ENCODE measurements at places on chromosomes 5 and 9.
A peak's percentile ranks its signal among the peaks of the same experiment; 100 is the strongest.

- no peak for DNase-seq
Measured at GRCh38 chr5:10059980-10060379, 189.7 kb downstream of the ATPSCKMT start.

DNA sequence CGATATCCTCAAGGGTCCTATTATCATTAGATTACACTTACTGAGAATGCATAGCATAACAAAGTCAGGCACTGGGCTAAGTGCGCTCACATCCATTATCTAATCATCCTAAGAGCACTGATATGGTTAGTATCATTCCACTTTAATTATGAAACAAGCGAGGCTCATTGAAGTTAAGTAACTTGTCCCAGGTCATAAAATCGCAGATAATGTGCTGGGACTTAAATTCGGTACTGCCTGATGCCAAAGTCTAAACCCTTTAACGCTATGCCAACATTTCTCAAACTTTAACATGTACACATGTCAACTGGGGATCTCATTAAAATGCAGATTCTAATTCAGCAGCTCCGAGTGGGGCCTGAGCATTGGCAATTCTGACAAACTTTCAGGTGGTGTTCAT, 204.7 kb downstream of the PTTG1 start:
- no peak for DNase-seq

- peak; percentile 42 for DNase-seq
Measured at GRCh38 chr9:89613912-89614892, 9.4 kb downstream of the GADD45G start.

GRCh38 chr9:135693265-135693664, 6.0 kb downstream of the SOHLH1 start:
- DNase-seq = no peak

DNA sequence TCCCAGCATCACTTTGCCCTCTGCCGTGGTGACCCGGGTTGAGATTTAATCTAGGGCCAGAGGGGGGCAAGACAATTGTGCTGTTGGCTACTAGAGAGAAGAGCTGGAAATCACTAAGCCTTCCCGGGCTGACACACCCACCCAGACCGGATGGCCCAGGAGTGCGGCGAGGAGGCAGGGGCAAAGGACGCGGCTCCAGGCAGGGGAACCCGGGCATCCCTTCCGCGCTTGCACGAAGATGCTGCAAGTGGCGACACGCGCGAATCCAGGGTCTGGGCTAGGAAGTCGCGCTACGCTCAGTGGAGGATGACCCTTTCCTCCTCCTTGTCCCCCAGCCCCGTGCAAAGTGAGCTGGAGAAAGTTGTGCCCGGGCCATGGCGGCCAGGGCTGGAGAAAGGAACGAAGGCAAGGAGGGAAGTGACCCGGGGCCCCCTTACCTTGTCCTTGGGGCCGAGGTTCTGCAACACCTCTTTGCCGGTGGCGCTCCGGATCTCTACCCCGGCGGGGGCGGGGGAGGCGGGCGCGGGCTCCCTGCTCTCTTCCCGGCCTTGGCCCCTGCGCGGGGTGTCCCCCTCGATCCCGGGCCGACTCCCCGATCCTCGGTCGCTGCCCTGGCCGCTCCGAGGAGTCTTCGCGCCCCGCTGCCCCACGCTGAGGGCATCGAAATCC, 693 bp downstream of the DPYSL3 start:
- DNase-seq = peak; percentile 22

DNA sequence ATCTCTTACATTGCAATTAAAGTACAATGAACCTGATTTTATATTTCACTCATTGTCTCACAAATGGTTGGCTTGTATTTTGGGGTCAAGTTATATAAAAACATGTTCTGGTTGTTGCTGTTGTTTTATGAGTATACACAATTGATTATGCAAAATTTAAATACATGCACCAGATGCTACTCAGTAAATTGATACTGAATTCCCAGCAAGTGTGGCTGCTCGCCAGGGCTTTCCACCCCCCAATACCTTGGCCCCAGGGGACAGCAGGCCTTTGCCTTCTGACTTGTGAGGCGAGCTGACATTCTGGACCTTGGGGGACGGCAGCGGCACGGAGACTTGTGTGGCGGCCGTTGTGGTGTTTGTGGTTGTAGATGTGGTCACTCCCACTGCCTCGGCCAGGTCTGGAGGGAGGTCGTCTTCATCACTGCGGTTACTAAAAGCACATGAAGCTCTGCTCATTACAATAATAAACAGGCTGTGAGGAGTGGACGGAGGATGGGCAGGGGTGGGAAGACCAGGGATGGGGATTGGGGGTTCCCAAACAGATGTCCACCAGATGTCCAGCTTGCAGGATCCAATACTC, 27.0 kb upstream of the FRRS1L start:
- no peak for DNase-seq

GRCh38 chr9:81393985-81394811, 295.1 kb downstream of the TLE1 start:
- DNase-seq = peak; percentile 66

- DNase-seq = peak; percentile 84
Measured at GRCh38 chr5:173736923-173737412, 120.5 kb upstream of the BOD1 start.

DNA sequence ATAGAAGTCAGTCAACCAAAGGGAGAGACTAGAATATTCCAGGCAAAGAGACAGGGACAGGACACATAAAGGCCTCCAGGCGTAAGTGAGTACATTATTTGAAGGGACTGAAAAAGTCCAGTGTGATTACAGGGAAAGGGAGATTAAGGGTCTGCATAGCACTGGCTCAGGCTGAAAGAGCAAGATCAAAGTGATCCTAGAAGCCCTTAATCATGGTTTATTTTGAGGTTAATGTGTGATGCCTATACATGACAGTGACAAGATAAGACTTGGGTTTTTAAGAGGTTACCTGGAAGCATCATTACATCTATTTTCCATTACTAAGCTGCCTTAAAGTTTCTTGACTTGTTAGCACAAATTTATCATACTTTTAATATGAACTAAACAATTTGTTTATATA, 25.8 kb downstream of the LMBRD2 start:
- no peak for DNase-seq

DNA sequence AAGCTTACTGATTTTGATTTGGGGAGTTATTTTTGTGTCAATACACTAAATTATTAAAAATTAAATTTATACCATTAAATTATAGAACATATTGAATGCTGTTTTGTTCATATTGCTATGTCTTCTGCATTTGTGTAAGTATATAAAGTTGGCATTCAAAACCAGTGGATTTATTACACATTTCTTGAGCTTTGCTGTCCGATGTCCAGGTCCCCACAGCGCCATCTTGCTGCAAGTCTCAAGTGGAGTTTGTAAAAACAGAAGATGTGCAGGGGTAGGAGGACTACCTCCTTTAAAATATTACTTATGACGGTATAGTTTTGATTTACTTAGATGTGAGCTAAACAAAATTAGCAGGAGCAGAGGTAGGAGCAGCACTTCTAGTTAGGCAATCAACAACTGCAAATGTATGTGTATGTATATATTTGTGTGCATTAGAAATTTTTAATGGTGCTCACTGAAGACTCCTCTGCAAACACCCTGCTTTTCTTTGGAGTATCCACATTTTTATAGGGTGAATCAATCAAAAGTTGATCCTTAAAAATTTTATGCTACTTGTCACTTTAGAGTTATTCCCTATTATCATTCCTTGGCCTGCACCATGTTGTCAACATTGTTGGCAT, 37.4 kb downstream of the CPEB4 start:
- peak; percentile 36 for DNase-seq

- DNase-seq = no peak
Measured at GRCh38 chr9:69130456-69131441, 43.3 kb upstream of the TJP2 start.

GRCh38 chr5:141929398-141930058, 5.9 kb downstream of the DELE1 start:
- no peak for DNase-seq

DNA sequence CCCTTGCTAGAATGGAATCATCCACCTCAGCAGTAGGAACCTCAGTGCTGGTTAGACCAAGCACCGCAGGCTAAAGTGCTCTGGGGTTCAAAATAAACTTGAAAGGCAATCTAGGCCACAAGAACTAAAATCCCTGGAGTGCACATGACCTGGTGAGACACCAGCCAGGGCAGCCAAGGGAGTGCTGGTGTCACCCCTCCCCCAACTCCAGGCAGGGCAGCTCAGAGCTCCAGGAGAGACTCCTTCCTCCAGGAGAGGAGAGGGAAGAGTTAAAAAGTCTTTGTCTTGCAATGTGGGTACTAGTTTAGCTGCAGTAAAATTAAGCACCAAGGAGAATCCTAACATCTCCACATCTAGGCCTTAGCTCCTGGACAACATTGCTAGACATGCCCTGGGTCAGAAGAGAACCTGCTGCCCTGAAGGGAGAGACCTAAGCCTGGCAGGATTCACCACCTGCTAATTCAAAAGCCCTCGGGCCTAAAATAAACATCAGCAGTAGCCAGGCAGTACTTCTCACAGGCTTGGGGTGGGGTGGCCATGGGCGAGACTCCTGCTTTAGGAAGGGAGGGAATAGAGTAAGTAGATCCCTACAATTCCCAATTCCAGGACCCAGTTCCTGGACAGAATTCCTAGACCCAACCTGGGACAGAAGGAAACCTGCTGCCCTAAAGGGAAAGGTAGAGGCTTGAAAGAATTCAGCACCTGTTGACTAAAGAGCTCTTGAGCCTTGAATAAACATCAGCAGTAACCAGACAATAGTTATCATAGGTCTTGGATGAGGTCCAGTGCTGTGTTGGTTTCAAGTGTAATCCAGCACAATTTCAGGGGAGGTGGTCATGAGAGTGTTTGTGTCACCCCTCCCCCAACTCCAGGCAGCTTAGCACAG, 25.8 kb downstream of the UGT3A2 start:
- DNase-seq = no peak

GRCh38 chr5:124462751-124463150, 283.7 kb downstream of the ZNF608 start:
- no peak for DNase-seq

DNA sequence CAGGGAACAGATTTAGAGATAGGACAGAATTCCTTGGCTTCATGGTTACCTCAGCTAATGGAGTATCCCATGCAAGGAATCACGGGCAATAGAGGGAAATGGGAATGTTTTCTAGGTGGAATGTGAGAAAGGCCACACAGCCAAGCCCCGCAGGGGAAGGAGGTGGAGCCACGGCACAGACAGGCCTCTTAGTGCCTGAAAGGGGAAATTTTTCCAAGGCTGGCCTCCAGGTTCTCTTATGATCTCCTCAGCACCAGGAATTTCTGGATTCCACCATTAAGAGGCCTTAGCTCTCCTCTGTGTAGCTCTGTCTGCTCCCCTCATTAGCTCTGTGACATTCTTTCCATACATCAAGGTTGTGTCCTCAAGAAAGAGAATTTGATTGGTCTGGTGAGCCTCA, 124.7 kb downstream of the GALNT10 start:
- DNase-seq = no peak
